ENCODE measurements at places on chromosomes 5 and 9. TPM values are rescaled to one million over a fixed set of nuclear protein-coding genes. Genes with fewer than 3 reads are reported as not detected.

Gene IL13
- total RNA-seq: under 0.01 TPM

Gene MRPS2
- total RNA-seq: 110 TPM

Gene SPATA31D4
- not detected for total RNA-seq

Gene KLHL9
- 22.6 TPM for total RNA-seq

Gene TRIM7
- 0.27 TPM for total RNA-seq

Gene HMCN2
- total RNA-seq: under 0.01 TPM

Gene LCN9
- total RNA-seq: not detected

Gene RABGAP1
- 50.9 TPM for total RNA-seq

Gene DNAJB5
- total RNA-seq: 3.0 TPM

Gene SPINK4
- total RNA-seq: not detected

Gene PCDHB5
- under 0.01 TPM for total RNA-seq

Gene SLC36A2
- total RNA-seq: under 0.01 TPM

Gene ZNF462
- 6.5 TPM for total RNA-seq

Gene PCDHGA9
- 1.1 TPM for total RNA-seq

Gene FRRS1L
- total RNA-seq: under 0.01 TPM

Gene C9
- not detected for total RNA-seq

Gene STK32A
- not detected for total RNA-seq
